ENCODE measurements at places on chromosomes 1 and 21. TPM values are rescaled to one million over a fixed set of nuclear protein-coding genes. Genes with fewer than 3 reads are reported as not detected.

DNA sequence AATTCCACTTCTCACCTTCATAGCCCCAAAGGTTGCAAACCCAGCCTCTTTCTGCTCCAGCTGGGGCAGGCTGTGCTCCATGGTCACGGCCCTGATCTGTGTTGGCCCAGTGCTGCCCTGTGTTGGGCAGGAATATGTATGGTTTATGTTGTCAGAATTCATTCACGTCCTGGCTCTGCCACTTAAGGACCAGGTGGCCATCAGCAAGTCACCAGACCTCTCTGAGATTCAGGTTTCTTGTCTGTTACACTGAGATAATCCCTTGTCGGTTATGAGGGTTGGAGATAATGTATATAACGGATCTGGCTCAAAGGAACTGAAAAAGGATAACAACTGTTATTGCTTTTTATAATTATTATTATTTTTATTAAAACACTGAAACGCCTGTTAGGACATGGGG is 39.1 kb upstream of the SELENON start:
- DNase-seq: no peak

DNA sequence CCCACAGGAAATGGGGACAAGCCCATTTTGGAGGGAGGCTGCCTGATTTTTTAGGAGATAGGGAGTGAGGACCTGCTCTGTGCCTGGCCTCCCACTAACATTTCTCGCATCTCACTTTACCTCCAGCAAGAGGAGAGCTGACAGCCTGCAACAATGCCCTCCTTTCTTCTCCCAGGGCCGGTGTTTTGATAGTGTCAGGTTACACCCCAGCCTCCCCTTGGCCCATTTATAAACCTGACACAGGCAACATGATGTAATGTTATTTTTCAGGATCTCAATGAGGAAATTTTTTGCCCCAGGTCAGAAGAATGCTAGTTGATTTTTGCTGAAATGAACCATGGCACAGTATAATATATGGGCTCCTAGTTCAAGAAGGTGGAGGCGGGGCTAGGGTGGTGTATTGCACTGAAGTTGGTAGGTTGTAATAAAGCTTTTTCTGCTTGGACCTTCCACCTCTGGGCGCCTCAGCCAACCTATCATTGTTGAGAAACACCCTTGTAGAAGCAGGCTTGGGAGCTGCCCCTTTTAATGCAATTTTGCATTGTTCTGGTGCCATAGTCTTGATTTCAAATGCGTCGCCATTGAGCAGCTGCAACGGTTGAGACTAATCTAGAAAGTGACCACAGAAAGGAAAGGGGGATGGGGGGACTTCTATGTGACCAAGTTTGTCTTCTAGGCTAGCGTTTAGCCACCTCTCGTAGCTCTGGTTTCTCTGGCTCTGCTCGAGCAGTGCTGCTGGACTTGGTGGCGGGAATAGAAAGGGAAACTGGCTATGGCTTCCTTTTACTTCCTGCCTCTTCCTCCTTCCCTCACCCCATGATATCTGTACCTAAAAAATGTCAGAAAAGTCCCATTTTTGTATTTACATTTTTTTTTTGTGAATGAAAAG is 53.0 kb downstream of the PBX1 start:
- peak; percentile 80 for DNase-seq

DNA sequence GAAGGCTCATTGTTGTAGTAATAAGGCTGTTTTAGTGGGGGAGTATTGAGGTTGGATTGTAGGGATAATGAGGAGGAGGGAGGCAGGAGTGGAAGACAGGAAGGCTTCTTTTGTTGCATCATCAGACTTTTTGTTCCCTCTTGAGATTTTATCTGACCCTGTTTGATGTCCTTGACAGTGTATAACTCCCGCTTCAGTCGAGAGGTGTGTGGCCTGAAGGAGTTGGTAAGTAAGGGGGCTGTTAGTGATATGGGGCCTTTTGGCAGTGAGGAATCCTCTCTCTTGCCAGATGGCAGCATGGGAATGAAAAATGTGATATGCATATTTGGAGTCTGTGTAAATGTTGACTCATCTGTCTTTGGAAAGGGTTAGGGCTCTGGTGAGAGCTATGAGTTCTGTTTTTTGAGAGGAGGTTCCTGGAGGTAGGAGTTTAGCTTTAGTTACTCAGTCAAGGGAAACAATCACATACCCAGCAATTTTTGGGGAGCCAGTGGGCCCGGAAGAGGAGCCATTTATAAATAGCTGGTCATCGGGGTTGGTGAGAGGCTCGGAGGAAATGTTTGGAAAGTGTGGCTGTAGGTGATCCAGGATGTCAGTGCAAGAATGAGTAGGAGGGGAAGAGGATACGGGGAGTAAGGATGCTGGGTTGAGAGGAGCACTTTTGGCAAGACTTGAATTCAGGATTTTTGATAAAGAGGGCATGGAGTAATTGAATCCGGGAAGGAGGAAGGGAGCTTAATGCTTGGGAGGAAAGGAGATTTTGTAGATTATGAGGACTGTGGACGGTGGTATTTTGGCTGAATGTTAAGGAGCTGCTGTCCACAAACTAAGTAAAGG is 136.7 kb upstream of the ETV3 start:
- peak; percentile 66 for DNase-seq

GRCh38 chr1:70503358-70503757 is 92.3 kb downstream of the CTH start:
- DNase-seq: peak; percentile 58

The S100A12 gene
- not detected for total RNA-seq

- DNase-seq: peak; percentile 29
Measured at GRCh38 chr1:233304489-233305102, 9.1 kb upstream of the PCNX2 start.

DNA sequence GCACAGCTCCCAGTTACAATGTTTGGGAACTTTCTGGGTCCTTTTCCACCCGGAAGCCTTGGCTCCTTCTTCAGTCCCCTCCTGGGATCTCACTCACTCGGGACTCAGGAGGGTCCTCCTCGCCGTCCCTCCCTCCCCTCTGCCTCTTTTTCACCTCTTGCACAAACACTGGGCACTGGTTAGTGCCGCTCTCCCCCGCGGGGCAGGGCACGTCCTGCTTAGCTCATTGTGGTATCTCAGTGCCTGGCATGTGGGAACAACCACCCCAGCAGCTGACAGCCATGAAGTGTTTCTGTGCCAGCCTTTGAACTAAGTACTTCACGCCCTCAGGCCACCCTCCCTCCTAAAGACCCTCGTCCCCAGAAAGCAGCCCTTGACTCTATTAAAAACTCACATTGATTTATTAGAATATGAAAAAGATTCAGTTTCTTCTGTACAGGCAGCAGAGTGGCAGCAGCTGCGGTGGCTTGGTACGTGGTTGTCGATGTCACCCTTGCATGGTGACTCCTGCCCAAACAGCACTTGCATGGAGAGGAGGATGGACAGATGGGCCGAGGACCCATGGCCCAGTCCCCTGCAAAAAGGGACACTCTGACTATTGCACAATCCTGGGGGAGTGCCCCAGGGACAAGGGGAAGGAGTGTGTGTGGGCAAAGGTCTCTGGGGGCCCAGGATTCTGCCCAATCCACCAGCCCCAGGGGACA is 56.3 kb downstream of the SLC9A1 start:
- DNase-seq: no peak

DNA sequence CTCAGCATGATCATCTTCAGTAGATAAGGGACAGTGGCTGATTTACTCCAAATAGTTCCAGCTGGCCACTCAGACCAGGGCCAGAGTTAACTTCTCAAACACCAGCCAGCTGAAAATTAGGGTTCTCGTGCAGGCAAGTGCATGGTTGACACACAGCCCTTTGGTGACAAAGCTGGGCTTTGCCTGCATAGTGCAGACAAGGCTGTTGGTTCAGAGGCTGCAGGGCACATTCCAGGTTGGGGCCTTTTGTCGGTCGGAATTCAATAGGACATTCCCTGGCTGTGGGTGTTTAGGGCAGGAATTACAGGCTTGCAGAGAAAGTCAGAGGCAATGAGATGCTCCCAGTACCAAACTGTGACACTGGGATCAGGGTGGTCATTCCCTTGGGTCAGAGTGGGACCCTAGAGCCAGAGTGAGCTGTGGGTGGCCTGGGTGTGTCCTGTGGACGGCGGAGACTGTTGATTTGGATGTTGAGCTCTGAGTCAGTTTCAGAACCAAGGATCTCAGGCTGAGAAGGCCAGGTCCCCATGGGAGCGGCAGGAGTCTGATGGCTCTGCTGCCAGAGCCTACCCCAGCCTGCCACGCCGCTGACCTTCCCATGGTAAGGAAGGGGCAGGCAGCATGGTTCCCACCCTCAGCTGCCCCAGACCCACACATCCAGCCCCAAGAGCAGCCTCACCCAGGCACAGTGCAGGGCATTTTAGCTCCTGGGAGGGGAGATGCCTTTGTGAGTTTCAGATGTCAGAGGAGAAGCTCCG is 56.2 kb downstream of the STUM start:
- DNase-seq: no peak

DNA sequence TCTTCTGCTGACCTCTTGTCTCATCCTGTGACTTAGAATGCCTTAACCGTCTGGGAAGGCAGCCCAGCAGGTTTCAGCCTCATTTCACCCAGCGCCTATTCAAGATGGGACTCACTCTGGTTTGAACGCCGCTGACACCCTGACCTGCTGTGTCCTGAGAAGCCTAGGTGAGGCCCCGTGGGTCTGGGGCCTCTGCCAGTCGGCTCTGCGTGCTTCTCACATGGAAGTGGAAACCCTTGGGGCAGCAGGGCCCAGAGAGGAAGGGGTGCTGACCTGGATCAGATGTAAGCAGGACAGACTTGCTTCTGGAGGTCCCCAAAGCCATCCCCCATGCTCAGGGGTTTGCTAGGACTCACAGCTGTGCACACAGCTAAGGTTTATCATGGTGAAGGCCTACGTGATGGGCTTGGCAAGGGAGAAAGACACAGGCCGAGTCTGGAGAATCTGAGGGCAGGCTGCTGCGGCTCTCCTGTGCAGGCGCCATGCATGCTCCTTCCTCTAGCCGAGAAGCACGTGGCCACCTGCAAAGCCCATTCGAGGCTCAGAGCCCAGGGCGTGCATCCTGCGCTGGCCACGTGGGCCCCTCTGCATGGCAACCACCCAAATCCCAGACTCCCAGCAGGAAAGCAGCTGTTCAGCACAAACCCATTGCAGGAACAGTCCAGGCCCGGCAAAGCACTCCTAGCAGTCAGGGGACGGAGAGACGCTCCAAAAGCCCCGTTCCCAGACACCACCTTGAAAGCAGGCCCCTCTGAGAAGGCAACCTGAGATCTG is 3.8 kb downstream of the TRPM2 start:
- DNase-seq: no peak

DNA sequence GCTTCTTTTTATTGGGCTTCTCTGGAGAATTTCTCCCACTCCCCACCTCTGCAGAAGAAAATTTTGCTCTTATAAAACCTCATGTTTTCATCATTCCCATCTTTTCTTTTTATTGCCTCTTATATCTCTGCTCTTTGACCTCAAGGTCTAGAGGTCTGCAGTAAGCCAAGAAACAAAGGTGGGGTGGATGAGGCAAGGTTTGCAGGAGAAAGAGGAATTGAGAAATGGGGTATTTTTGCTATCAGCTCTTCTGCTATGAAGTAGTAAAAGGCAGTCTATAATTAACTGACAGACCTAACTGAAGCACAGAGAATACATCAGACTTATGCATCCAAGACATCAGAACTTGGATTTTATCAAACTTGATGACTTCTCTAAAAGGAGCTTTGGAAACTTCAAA is 22.9 kb downstream of the SYT11 start:
- DNase-seq: no peak

The KRTAP6-2 gene
- total RNA-seq: not detected

DNA sequence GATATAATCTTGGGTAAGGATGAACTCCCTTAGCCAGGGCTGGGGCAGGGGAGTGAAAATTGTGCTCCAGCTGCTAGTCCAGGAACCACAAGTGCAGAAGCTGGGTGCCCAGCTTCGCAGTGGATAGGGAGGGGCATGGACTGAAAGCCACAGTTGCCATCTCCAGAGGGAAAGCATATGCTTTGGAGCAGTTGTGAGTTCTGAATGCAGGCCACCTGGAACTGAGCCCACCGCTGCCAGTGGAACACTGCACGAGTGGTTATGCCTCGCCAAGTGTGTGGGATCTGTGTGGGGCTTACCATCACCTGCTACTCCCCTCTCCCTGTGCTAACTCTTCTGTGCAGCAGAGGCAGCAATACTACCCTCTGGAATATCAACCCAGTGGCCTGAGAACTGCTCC is 158.4 kb upstream of the DPT start:
- no peak for DNase-seq

GRCh38 chr1:177934927-177935326 is 34.9 kb downstream of the SEC16B start:
- DNase-seq: no peak

GRCh38 chr1:219086956-219087469 is 86.7 kb upstream of the LYPLAL1 start:
- no peak for DNase-seq

The VCAM1 gene
- not detected for total RNA-seq

- no peak for DNase-seq
Measured at GRCh38 chr1:18722270-18722669, 91.6 kb downstream of the PAX7 start.

The FAAH gene
- total RNA-seq: 0.35 TPM
